ENCODE measurements at places on chromosomes 5 and 9.
A peak's percentile ranks its signal among the peaks of the same experiment; 100 is the strongest.

DNA sequence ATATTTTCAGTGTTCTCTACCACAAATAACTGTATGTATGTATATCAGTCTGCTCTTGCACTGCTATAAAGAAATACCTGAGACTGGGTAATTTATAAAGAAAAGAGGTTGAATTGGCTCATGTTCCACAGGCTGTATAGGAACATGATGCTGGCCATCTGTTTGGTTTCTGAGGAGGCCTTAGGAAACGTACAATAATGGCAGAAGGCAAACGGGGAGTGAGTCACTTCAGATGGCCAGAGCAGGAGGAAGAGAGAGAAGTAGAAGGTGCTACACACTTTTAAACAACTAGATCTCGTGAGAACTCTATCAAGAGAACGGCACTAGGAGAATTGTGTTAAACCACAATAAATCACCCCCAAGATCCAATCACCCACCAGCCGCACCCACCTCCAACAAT is 121.7 kb downstream of the ADAMTS6 start:
- DNase-seq = no peak

DNA sequence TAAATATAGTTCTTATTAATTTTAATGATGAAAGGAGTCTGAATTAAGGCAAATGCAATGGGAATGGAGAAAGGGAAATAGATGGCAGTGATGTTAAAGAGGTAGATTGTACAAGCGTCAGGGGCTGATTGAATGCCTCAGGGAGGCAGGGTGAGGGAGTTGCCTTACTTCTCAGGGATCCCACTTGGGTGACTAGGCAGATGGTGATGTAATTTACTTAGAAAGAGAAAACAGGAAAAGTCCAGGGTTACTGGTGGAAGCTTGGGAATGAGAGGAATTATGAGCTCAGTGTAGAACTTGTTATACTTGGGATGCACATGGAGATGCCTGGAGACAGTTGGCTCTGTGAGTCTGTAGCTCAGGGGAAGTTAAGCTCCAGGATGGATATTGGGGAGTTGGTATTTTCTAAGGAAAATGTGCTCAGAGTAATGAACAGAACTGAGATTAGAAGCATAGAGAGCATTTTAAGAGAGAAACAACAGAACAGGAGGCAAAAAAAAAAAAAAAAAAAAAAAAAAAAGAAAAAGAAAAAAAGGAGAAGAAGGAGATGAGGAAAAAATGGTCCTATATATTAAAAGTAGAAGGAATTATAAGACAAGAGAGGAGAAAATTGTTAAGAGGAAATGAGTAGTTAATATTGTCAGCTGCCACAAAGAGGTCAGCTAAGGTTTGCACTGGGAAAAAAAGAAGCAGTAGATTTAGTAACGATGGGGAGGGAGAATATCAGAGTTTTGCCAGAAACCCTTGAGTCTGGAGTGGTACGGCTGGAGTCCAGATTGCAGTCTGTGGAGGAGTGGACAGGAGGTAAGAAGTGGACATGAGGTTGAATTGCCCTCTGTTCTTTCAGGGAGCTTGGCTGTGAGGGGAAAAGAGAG is 88.0 kb upstream of the ELL2 start:
- DNase-seq = peak; percentile 83

DNA sequence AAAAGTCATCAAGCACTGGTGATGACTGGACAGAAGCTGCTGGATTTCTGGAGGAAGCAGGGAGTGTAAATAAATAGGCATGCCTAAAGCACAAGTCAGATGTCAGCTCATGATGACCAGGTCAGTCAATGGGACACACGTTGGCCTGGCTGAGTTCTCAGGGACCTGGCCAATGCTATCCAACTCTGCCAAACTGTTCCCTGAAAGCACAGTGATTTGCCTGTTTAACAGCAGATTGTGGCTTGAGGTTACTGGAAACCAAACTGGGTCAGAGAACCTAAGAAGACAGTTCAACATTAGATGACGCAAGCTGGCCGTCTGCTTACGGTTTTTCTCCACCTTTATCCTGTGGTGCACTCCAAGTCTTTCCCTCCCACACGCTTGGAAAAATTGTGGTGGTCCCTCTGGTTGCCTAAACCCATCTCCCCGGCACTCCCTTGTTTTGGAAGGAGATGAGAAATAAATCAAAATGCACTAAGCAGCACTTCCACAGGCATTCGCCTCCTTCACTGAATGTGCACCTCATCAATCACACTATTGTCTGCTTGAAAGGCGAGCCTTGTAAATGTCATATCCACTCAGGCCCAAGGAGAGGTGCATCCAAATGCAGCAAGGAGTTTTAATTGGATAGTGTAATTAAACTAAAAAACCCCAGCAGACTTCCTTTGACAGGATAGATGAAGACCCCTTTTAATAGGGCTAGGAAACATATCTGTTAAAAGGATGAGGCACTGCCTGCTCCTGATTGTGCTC is 199.4 kb downstream of the GAPVD1 start:
- DNase-seq = peak; percentile 45

- DNase-seq = no peak
These were observed 87.9 kb downstream of the KCNT1 start for GRCh38 chr9:135789838-135790291.

- DNase-seq = no peak
These were observed 107.6 kb upstream of the PRSS3 start for GRCh38 chr9:33687779-33688178.

GRCh38 chr5:125987677-125988255 is 435.4 kb upstream of the GRAMD2B start:
- DNase-seq = no peak

GRCh38 chr5:91123291-91123690 is 259.8 kb downstream of the ARRDC3 start:
- no peak for DNase-seq

DNA sequence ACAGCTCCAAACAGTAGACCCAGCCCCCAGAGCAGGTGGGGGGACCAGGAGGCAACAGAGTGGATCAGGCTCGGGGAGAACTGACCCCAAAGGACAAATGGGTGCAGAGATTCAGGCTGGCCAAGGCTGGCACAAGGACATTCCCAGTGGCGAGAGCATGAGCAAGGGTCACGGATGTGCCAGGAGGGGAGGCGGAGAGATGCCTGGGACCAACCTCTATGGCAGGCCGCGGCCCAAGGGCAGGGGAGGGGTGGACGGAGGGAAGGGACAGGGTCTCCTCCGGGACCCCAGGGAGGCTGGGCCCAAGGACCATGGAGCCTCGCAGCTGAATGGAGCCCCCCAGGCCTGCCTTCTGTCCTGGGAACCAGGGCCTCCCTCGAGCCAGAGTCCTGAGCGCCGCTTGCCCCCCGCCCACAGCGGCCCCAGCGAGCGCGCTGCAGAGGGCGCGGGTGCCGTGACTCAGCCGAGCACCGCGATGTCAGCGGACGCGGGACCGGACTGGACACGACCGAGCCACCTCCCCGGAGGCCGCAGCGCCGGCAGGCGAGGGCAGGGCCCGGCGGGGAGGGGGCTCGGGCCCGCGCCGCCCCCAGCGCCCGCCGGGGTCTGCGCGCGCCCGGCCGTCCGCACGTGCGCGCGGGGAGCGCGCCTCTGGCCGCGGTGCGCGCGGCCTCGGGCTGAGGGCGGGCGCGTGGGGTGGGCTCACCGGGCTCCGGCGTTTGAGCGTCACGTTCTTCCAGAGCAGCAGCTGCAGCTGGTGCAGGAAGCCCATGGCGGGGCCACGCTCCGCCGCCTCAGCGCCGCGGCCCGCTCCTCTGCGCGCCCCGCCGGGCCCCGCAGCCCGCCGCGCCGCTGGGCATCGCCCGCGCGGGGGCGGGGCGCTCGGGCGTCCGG is at the start of gene ABCA2:
ABCA2 (minus strand) TSS at position 869 of the 894 bp plus-strand sequence; CDS start at position 772, 97 bp downstream.
- peak; percentile 12 for DNase-seq

DNA sequence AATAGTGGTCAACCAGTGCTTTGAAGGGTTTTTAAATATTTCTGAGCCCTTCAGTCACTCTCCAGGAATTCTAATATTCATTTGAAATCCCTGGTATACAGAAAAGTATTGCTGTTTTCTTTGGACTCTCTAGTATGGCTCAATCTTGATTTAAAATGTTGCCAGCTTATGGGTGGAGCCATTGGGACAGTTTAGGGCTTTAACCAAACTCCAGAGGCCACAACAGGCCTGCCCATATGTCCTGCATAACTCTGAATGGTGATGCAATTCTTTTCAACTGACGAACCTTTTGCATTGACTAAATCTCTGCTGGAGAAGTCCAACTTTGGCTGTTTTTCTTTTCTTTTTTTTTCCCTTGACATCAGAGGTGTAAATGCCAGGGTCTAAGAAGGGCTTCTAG is 10.3 kb upstream of the ANKHD1 start:
- DNase-seq = peak; percentile 90

DNA sequence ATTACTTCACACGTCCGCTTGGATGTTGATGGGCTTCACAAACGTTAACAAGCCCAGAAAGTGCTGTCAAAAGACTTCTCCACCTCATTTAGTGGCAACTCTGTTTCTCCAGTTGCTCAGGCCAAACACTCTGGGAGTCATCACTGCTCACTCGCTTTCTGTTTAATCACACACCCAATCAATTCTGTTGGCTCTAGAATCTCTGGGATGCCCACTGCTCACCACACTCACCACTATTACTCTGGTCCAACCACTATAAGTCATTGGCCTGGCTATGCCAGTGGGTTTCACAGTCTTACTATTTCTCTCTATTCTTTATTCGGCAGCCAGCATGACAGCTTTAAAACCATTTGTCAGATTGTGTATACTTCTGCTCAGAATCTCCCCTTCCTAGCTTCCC is 163.5 kb downstream of the KDM4C start:
- DNase-seq = no peak

DNA sequence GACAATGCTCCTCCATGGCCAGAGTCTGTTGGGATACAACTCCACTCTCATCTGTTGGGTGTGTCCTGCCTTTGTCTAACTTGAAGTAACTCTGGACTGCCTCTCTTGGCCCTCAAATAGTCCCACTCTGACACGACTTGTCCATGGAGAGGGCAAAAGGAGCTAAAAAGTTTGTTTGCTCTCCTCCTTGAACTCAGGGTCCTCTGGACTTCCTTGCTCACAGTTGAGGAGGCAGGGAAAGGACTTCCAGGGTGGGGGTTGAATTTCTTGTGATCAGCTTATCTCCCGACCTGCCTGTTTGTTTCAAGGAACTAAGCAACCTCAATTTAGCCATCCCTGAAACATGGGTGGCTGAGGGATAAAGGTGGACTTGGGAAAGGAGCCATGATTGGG is 11.7 kb downstream of the DNAJB5 start:
- no peak for DNase-seq

DNA sequence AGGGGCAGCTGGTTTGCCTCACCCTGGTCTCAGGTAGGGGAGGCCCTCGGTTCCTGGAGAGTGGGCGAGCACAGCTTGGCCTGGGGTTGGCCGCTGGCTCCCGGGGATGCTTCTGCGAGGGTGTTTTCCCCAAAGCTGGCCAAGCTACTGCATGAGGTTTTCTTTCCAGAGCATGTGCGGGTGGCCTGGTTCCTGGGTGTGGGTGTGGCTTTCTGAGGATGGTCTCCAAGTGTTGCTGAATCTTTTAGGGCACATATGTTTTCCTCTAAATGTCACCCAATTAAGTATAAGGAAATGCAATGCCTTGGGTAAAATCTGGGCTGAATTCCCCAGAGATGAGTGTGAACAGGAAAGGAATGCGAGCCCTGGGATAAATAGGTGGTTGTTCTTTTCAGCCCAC is 115.8 kb upstream of the ICE1 start:
- peak; percentile 87 for DNase-seq

DNA sequence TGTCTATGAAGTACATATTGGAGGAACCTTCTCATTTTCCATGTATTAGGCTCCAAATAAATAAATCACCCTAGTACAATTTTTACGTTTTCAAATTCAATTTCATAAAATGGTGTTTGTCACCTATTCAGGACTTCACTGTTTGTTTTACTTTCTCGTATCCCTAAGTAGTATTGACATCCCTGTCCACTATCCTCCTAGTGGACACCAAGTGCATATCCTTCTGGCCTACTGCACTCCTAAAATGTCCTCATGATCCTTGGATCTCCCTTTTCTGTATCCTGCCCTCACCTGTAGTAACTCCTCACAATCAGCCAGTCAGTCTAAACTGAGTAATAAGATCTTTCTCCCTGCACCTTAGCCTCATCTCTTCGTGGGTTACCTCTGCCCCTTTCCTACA is 539.9 kb downstream of the DMRTA1 start:
- no peak for DNase-seq

DNA sequence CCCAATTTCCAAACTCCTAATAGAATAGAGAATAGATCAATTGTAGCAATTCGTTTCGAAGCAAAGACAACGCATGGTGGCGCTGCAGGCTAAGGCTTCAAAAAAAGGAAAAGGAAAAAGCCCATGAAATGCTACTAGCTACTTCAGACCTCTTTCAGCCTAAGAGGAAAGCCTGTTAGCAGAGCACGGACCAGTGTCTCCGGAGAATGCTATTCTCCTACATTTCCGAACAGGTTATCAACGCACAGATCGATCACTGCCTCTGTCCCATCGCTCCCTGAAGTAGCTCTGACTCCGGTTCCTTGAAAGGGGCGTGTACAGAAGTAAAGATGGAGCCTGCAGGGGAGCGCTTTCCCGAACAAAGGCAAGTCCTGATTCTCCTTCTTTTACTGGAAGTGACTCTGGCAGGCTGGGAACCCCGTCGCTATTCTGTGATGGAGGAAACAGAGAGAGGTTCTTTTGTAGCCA is at the start of gene PCDHB15:
PCDHB15 (plus strand) TSS at position 146 of the 468 bp plus-strand sequence; CDS start at position 330, 184 bp downstream.
- DNase-seq = no peak

GRCh38 chr9:8823131-8823895 is 1023.7 kb upstream of the DMAC1 start:
- DNase-seq = no peak

GRCh38 chr9:78622126-78622525 is 325.2 kb downstream of the PSAT1 start:
- peak; percentile 40 for DNase-seq

DNA sequence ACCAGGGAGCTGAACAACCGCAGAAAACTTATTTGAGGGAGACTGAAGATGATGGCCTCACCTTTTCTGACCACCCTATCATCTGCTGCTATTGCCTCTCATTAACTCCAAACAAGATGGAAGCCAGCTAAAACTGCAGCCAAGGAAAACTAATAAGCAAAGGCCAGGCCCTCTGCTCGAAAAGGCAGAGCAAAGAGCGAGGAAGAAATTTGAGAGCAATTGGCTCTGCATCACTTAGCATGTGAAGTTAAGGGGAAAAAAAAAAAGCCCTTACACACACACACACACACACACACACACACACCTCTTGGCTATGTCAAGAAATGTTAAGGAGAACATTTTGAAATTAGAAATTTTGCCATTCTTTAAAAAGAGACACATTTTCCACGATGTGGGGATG is 228.1 kb upstream of the CYLC2 start:
- DNase-seq = no peak

DNA sequence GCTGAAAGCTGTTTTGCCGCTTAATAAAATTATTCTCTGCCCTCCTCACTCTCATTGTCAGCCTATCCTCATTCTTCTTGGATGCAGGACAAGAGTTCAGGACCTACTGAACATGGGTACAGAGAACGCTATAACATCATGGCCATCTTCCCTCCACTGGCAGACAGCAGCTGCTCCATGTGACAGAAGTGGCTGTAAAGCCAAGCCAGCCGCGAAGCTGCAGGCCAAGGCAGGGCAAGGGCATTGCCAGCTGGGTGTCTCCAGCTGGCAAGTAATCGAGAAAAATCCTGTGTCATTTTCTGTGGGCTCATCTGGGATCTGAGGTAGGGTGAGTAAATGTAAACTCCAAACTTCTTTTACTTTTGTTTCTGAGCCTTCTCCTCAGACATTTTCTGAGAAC is 84.8 kb downstream of the SLC25A46 start:
- DNase-seq = no peak

- DNase-seq = no peak
These were observed 156.6 kb downstream of the SLF1 start for GRCh38 chr5:94775088-94775487.

GRCh38 chr9:35847792-35848572 is 19.0 kb downstream of the TMEM8B start:
- DNase-seq = peak; percentile 89

- DNase-seq = peak; percentile 86
These were observed 391.3 kb downstream of the NR2F1-AS1 start for GRCh38 chr5:93189707-93190120.
